ENCODE measurements at places on chromosomes 13 and 19. TPM values are rescaled to one million over a fixed set of nuclear protein-coding genes. Genes with fewer than 3 reads are reported as not detected.

Gene MEDAG
- total RNA-seq: 21.0 TPM

DNA sequence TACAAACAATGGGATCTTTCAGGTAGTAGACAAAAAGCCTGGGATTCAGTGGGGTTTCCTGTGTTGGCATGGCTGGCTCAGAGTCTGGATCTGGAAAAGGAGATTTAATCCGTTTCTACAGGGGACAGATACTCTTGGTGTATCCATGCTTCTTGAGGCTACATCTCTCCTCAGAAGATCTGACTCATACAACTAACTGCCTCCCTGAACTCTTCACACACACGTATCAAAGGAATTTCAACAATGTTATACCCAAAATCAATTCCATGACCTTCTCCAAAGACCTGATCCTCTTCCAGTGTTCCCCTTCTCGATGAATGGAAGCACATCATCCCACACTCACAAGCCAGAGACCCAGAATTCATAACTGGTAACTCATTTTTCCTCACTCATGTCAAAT lies 435.3 kb upstream of the NBEA start:
- DNase-seq: no peak

- no peak for DNase-seq
Measured at GRCh38 chr19:32642771-32643170, 32.2 kb downstream of the ANKRD27 start.

GRCh38 chr13:42106998-42107397 lies 58.5 kb downstream of the DGKH start:
- DNase-seq: no peak

- DNase-seq: no peak
Measured at GRCh38 chr19:57389194-57389729, 392 bp upstream of the ZNF548 start.

GRCh38 chr19:1009041-1009980 lies 9.1 kb downstream of the GRIN3B start:
- no peak for DNase-seq

Gene RASIP1
- total RNA-seq: 0.31 TPM

Gene CD22
- total RNA-seq: not detected

Gene PAF1
- 39.7 TPM for total RNA-seq

Gene PRRG2
- 0.39 TPM for total RNA-seq

DNA sequence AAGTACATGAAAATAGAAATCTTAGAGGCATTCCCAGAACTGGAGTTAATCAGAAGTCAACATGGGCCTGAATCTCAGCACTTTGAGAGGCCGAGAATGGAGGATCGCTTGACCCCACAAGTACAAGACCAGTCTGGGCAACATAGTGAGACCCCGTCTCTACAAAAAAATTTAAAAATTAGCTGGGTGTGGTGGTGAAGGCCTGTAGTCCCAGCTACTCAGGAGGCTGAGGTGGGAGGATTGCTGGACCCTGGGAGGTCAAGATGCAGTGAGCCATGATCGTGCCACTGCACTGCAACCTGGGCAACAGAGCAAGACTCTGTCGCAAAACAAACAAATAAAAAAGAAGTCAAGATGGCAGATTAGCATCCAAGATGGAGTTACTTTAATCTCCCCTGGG lies 8.5 kb downstream of the IFNL2 start:
- DNase-seq: peak; percentile 4

DNA sequence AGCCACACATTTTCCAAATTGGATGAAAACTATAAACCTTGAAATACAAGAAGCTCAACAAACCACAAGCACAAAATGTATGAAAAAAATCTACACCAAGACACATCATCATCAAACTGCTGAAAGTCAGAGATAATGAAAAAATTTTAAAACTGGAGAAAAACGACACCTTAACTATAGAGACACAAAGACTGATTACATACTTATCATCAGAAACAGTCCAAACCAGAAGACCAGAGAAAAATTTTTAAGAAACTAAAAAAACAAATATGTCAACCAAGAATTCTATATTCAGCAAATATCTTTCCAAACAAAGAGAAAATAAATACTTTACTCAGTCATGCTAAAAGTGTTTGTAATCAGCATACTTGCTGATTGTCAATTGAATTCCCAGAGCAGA lies 8.5 kb upstream of the ZNF823 start:
- DNase-seq: no peak

DNA sequence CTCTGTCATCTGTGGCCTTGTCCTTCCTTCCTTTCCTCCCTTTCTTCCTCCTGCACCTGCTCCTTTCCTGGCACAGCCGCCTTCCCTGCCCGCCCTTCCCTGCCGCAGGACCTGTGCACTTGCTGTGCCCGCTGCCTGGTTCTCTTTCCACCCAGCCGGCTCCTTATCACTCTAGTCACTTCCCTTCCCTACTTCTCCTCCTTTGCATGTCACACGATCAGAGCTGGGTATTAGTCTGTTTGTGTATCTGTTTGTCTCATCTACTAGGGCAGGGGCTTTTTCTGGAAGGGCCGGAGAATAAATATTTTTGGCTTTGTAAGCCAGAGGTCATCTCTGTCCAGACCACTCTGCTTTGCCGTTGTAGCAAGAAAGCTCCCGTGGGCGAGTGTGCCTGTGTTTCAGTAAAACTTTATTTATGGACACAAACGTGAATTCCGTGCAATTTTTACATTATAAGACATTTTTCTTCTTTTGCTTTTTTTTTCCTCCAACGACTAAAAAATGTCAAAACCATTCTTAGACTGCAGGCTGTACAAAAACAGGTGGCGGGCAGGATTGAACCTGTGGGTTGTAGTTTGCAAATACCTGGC lies 6.1 kb downstream of the KDM4B start:
- DNase-seq: no peak

GRCh38 chr19:1657746-1658145 lies 5.3 kb upstream of the TCF3 start:
- DNase-seq: no peak

DNA sequence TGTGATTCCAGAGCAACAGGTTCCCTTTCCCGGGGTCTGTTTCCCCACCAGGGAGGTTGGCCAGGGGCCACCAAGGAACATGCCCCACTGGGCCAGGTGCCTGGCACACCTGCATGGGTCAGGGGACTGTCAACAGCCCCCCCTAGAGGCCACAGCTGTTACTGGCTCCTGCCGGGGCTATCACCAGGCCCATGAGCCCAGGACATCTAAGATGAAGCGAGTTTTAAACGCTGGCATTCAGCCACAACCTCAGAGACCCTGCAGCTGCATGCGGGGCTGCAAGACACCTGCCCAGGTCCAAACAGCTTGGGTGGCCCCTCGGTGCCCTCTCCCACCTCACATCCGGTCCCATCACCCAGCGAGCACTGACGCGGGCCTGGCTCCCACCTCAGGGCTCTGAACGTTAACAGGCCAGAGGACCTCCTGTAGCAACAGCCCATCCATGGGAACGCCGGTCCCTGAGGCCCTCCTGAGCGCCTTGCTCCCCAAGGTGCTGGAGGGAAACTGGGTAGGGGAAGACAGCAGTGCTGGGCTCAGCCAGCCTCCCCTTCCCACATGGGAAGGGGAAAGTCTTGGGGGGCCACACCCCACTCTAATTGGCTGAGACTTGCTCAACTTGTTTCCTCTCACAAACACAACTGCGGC lies 12.0 kb downstream of the KHSRP start:
- no peak for DNase-seq

- no peak for DNase-seq
Measured at GRCh38 chr19:15680478-15681322, 7.8 kb downstream of the CYP4F12 start.

- DNase-seq: no peak
Measured at GRCh38 chr13:26989957-26990713, 181.5 kb downstream of the USP12 start.

Gene GNG7
- 2.5 TPM for total RNA-seq

Gene METTL21C
- total RNA-seq: not detected

DNA sequence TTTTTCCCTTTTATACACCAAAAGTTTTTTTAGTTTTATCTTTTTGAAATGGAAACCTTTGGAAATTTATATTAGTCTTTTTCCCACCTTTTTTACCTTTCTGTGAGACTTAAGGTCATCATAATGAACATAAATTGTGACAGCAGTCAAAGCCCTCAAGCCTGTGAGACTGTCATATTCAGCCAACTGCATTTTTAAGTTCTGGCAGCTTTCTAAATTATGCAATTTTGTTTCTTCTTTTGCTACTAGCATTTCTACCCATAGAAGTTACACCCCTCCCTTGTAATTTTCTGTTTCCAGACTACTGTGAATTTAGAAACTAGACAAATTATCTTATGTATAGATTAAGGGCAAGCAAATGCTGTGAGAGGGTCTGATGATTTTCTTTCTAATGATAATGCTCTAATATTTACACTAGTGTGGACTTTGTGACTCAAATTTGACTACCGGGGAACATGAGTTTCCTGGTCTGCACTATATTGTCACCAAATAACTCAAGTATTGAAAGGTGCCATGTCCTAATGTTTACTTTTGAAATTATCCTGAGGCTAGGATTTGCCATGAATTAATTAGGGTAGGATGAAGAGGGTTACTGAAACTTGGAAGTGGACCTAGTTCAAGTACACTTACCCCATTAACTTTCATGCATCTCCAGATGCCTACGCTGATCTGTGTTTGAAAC lies 43.7 kb downstream of the FRY start:
- no peak for DNase-seq

- no peak for DNase-seq
Measured at GRCh38 chr19:6861683-6862286, 25.6 kb upstream of the ADGRE1 start.

DNA sequence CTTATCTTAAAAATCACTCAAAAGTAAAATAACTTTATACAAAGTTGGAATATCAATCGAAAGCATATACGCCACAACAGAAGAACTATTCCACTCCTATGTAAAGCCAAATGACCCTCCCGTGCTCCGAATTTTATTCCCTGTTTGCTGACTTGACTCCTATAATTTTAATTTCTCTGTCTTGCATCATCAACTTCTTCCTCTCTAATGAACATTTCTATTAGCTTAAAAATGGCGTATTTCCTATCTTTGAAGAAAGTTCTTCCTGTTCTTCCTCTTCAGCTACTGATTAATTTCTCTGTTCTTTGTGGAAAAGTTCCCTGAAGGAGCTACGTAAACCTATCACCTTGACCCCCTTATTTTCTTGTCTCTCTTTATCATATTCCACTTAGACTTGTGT lies 389.3 kb downstream of the LMO7 start:
- no peak for DNase-seq

DNA sequence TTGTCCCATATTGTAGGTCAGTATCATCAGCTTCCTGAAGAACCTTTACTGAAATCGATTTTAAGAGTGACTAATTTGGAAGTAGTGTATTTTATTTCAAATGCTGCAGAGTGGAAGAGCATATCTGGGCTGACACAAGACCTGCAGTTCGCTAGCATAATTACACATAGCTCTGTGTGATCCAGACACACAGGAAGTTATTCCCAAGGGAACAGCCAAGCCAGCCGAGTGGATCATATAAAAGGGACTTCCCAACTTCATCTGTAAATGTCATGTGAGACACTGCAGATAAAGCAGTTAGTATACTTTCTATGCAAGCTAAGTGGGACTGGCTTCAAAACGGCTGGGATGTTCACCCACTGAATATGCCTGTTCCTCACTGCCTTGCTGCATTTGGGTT lies 760.4 kb downstream of the SLITRK1 start:
- no peak for DNase-seq

Gene PPM1N
- total RNA-seq: not detected

DNA sequence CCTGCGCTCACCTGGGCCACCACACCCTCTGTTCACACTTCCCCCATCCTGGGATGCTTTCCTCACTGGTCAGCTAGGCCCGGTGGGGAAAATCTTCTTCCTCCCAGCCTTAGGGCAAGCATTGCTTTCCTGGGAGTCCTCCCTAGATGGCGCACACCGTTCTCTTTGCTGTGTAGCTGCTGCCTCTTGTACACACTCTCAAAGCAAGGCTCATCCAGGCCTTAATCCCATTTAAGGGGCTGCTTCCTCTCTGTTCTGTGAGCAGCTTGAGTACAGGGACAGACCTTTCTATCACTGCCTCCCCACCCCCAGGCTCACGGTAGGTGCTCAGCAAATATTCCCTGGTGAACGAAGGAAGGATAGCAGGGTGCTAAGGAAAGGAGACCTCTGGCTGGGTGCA lies 11.1 kb downstream of the SLC7A10 start:
- DNase-seq: no peak

- no peak for DNase-seq
Measured at GRCh38 chr13:98384739-98385138, 192.2 kb downstream of the STK24 start.

DNA sequence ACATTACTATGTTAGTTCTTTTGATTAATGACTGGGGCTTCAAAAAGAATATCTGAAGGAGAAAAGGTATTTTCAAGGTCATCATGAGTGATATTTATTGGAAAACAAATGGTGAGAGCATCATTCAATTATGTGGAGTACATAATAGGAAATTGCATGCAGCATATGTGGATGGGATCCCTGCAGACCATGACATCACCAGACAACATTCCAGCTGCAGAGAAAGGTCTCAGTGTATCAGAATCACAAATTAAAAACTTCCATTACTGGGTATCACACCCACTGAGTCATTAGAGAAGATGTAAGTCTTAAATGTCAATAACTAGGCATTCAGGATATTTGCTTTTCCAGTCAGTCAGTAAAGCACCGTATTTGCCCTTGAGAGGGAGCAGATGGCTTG lies 574.4 kb upstream of the SLC10A2 start:
- no peak for DNase-seq

Gene KLHL1
- total RNA-seq: not detected

DNA sequence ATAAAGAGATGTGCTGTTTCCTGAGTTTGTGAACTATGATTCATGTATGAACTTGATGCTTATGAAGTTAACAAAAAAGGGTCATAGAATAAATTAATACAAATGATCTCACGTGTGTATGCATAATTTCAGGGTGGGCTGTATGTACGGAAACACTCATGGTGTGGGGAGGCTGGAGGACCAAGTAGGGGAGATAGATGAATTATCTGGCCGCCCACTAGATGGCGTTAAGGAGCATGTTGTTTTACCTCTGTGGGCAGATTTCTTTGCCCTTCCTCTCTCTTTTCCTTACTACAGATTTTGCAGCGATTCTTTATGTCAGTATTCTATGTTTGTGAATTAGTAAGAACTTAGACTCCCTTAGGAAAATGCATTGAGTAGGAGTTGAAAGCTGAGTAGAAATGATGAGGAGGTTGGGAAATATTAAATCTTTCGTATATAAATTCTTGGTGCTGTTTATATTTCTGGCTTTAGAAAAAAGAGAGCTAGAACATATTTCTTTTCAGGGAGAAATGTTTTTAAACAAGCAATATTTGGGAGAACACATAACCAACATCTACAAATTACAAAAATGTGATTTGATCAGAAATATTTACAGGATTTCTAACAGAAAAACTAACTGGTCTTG lies 47.4 kb upstream of the TMTC4 start:
- DNase-seq: no peak

GRCh38 chr13:42110410-42111155 lies 62.1 kb downstream of the DGKH start:
- DNase-seq: no peak

GRCh38 chr13:74476788-74477187 lies 342.6 kb upstream of the KLF12 start:
- no peak for DNase-seq

All from chondrocyte (in vitro differentiated cells).